Activated CD4-positive, alpha-beta memory T cell treated with anti-CD3 and anti-CD28 coated beads, Interleukin-2, amount 10 ng/mL, durations not matched to agents 7 days and 5 days (primary cell): ENCODE measurements at places on chromosomes 1 and 21. TPM values are rescaled to one million over a fixed set of nuclear protein-coding genes. Genes with fewer than 3 reads are reported as not detected.

Gene CAPN9
- not detected for total RNA-seq

Gene PADI4
- not detected for total RNA-seq

Gene OR2T2
- total RNA-seq, result not detected

Gene HMCN1
- not detected for total RNA-seq

Gene ZC3H12A
- total RNA-seq, result 29.9 TPM

Gene CD52
- 1,591 TPM for total RNA-seq
